ENCODE measurements at places on chromosomes 12 and 14.

- DNase-seq = peak; percentile 67
These were observed 139.3 kb upstream of the PZP start for GRCh38 chr12:9347328-9348127.

GRCh38 chr14:52395728-52396127 lies 81.6 kb downstream of the PTGER2 start:
- no peak for DNase-seq

DNA sequence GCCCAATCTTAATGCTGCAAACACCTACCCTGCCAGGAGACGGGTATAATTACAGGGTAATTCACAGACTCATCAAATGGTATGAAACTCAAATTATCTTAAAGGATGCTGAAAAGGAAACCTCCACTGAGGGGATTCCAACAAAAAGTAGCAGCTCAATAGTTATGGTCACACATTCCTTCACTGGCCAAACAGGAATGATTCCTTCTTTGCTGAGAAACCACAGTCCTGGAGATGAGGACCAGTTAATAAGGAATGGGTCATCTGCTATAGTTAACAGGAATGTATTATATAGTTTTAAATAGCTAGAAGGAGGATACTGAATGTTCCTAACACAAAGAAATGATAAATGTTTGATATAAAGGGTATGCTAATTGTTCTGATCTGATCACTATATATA lies 136.9 kb downstream of the STXBP6 start:
- DNase-seq = peak; percentile 34

- peak; percentile 40 for DNase-seq
These were observed 52.8 kb downstream of the SLC38A6 start for GRCh38 chr14:61033855-61034254.

DNA sequence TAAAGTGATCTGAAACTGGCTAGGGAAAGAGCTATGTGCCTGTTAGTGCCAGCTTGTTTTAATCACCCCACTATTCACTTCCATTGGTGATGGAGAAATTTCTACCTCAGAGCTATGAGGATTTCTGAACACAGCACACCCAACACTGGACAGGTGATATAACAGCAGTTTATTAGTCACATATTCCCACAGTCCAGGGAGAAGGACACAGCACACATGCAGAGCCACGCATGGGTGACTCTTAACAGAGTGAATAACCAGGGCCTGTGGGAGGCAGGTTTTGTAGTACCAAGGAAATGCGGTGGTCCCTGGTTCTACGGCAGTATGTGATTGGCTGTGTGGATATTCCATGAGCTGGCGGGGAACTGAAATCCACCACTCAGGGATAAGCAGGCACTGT lies 455.1 kb downstream of the BTG1 start:
- DNase-seq = no peak

DNA sequence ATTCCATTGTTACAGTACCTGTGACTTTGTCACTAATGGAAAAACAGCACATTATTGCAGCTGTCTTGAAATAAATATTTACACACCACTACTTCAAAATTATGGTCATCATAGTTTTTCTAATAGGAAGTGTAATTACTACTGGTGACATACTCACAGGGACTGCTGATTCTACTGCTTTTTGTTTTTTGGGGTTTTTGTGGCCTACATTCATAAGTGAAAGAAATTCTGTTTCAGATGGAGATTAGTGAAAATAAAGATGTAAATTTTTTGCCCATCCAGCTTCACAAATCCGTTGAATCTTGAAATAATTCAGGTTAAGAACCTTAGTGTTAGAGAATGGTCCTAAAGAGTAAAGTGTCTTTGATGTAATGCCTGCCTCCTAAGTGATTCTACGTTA lies 17.5 kb downstream of the KNTC1 start:
- DNase-seq = no peak

DNA sequence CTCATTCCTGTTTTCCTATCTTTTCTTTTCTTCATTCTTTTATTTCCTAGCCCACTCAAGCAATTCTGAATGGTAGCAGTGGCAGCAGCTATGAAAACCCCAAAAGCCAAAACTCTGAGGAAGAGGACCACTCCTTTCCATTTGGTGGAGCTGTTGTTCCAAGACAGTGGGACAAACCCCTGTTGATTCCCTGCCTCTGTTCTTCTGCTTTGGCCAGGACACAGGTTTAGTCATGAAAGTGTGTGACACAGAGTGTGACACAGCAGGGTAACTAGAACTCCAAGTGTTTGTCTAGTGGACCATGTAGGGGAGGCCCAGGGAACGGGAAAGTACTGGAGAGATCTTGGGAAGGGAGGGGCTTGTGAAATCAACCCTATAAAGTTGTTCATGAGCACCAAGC lies 71.1 kb downstream of the PTCSC3 start:
- DNase-seq = peak; percentile 14

GRCh38 chr12:51636581-51636980 lies 45.5 kb downstream of the SCN8A start:
- peak; percentile 83 for DNase-seq

GRCh38 chr14:89918721-89919120 lies 35.8 kb downstream of the EFCAB11 start:
- DNase-seq = no peak

- DNase-seq = no peak
These were observed 126.3 kb upstream of the FGD4 start for GRCh38 chr12:32273063-32273522.

DNA sequence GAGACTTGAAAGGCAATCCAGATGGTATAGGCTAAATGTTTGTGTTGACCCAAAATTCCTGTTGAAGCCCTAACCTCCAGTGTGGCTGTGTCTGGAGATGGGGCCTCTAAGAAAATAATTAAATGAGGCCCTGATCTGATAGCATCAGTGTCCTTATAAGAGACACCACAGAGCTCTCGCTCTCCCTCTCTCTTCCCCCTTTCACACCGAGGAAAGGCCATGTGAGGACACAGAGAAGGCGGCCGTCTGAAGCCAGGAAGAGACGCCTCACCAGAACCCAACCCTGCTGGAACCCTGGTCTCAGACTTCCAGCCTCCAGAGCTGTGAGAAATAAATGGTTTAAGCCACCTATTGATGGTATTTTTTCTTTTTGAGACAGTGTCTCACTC lies 87.5 kb downstream of the SCARB1 start:
- no peak for DNase-seq

- DNase-seq = no peak
These were observed 66.2 kb downstream of the PTGER2 start for GRCh38 chr14:52380294-52380693.

- no peak for DNase-seq
These were observed 6.0 kb upstream of the OR6J1 start for GRCh38 chr14:22650046-22650739.
